Islet precursor cell (in vitro differentiated cells): ENCODE measurements at places on chromosomes 1 and 21.

DNA sequence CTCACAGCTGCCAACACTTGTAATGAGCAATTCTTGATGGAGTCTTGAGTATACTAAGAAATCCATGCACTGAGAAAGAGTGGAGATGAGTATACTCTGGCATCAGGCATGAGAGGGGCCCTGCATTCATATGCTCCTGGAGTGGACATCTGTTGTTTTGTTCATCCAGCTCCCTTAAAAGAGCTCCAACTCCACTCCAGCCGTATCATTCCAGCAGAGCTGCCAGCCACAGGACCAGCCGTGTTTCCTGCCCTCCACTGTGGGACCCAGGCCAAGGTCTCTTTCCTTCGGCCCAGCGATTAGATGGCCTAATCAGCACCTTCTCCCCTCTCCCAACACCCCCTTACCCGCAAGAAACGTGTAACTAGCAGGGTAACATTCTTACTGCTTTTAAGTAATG, 144.5 kb downstream of the OMA1 start:
- no peak for DNase-seq

DNA sequence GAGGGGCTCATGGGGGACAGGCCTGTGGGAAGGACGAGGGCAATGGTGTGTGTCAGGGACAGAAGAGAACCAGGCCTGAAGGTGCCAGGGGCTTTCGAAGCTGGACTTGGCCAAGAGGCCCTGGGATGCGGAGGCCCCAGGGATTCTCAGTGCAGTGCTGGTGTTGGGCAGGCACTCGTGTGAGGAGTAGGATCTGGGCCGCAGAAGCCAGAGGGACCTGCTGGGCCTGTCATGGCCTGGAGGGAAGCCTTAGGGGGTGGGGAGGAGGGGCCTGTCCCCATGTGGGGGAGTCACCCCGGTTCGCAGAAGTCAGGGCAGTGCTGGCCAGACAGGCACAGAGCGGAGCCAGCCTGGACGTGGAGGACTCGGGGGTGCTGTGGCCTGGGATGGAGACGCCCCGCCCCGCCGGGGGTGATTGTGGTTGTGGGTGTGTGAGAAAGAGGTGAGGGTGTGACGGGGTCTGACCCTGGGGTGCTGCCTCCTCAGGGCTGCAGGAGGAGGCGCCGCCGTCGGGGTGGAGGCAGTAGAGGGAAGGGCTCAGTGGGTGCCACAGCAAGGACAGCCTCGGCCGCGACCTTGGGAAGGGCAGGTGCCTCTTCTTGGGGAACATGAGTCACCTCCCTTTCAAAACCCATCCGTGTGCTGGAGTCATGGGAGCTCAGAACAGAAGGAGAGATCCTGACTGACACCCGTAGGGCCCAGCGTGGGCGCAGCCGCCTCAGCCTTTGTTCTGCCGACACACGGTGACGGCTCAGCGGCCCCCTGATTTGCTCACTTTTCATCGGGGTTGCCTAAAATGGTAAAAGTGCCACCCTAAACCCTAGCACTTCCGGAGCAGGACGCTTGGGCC, 33.9 kb downstream of the FAAP20 start:
- DNase-seq: no peak

DNA sequence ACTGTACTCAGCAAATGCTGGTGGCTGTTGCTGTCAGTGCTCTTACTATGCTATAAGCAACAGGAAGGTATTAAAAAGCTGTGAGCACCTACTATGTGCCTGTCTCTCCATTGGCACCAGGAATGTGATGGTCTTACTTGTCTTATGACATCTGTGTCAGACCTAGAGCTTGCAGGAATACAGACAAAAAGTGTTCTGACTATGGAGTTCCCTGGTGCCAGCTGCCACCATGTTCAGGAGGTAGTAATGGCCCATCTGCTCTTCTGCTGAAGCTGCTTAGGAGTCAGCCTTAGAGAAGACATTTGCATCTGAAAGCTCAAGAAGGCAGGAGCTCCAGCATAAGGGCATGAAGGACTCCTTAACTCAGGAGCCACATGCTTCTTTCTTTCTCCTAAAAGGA, 52.3 kb downstream of the MAB21L3 start:
- DNase-seq: no peak

DNA sequence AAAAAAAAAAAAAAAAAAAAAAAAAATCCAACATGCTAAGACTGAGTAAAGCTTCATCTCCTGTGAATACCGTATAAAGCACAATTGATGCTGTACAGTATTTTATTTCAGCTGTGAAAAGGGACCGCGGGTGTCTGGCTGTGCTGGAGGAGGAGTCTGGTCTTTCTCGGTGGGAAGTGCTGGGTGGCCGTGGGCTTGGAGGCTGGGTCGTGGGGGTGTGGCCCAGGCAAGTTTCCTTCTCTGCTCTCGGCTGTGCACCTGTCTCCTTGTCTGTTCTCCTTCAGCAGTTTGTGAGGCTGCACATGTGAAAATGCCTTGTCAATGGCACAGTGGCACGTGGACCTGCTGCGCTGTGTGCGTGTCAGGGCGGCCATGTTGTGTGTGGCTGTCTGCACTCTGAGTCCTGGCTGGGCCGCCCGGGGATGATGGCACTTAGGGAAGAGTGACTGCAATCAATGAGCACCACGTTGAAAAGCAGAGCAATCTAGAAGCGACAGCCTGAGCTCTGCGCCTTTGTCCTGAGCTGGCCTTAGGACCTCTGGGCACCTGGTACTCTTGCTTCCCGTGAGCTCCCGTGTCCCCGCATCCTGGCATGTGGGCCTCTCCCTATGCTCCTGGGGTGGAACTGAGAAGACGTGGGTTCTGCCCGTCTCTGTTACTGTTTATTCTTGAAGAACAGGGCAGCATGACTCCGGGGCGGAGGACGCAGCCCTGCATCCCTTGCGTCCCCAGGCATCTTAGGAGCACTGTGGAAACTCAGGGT, 14.5 kb downstream of the AGPAT3 start:
- no peak for DNase-seq
